ENCODE measurements at places on chromosomes 2 and 18. TPM values are rescaled to one million over a fixed set of nuclear protein-coding genes. Genes with fewer than 3 reads are reported as not detected.

- peak; percentile 97 for DNase-seq
Measured at GRCh38 chr2:85468704-85469349, 50.3 kb downstream of the SH2D6 start.

DNA sequence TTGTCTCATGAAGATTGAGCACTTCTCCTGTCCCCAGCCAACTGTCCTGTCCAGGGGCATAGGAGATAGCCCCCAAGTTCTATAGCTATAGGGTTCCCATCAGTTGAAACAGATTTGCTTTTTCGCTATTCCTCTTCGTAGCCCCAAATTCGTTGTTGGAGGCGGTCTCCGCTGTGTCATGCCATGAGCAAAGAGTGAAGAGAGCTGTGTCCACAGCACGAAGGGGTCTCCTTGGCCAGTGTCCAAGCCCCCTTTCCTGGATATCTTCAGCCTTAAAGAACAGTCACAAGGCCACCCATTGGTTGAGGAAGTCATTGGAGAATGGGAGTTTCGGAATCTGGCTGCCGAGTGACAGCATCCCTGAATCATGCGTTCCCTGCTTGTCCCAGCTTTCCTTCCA is 21.0 kb downstream of the IGFBP5 start:
- no peak for DNase-seq

The IL36G gene
- total RNA-seq = not detected

The SLC4A5 gene
- not detected for total RNA-seq

DNA sequence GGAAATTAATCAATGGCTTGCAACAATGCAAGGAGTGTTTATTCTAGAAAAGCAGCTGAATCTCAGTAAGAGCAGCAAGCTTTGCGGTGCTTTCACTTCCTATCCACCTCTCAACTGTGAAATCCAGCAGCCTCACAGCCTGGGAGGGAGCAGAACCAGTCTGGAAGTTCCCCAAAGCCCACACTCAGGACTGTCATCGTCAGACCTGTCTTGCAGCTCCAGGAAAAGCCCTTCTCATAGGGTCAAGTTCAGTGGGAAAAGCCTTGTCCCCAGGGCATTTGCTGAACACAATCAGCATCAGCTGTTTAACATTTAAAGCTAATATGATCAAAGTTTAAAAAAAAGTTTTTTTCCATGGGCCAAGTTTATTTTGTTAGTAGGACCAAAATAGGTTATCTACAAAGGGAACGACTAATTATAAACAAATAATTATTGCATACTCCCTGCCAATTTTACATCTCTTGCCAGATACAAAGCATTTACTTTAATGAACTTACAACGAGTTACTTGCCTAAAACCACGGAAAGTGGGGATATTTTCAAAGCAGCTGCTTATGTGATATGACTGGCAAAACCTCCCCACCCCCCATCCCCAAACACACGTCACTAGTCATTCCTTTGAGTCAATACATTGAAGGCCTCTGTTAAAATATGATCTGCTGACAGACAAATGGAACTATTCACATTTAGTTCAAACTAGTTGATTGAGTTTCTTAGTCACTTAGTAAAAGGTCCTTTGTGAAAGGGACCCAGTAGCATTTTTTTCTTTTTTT is 36.8 kb downstream of the PARD6G start:
- peak; percentile 54 for DNase-seq

- DNase-seq = no peak
Measured at GRCh38 chr2:30784682-30785081, 22.6 kb downstream of the CAPN13 start.

The ST8SIA5 gene
- 0.08 TPM for total RNA-seq

DNA sequence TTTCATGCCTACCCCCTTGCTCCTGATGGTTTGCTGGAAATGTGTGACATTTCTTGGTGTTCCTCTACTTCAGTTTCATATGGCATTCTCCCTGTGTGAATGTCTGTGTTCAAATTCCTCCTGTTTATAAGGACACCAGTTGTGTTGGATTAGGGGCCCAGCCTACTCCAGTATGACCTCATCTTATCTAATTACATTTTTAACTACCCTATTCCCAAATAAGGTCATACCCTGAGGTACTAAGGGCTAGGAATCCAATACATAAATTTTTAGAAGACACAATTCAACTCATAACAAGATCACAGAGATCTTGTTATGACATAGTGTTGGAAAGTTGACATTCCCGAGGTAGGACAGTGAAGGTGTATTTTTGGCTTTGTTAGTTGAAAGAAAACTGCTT is 5.5 kb downstream of the FAM210A start:
- no peak for DNase-seq

The TBC1D8 gene
- 45.1 TPM for total RNA-seq

- no peak for DNase-seq
Measured at GRCh38 chr2:176127774-176128072, 1.8 kb upstream of the HOXD8 start.

- DNase-seq = no peak
Measured at GRCh38 chr2:69509011-69509749, 71.9 kb upstream of the NFU1 start.

Data from HepG2 (cell line).